ENCODE measurements at places on chromosomes 3 and 15. TPM values are rescaled to one million over a fixed set of nuclear protein-coding genes. Genes with fewer than 3 reads are reported as not detected.

The RAP2B gene
- total RNA-seq = 19.1 TPM

DNA sequence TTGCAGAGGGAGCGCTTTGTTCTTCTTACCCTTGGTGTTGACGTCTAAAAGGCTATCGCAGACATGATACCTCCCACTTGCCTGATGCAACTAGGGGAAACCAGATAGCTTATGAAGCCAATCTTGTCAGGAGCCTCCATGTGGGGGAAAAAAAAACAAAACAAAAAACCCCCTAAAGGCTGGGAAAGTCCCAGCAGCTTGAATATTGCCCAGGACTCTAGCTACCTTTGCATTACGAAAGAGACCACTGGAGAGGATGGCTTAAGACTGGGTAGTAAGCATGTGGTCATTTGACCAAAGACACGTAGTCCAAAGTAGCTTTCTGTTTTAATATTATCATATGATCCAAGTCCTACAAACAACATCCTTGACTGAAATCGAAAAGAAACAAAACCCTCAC is 120.7 kb upstream of the WNT5A start:
- no peak for DNase-seq
- H3K4me1 ChIP-seq = no peaks in the 10 kb centered on the region
- H3K27ac ChIP-seq = no peak overlapping the region
- no peak overlapping the region for H3K4me3 ChIP-seq
- no peaks in the 10 kb centered on the region for H3K27me3 ChIP-seq

GRCh38 chr3:177440456-177441104 is 243.3 kb upstream of the TBL1XR1 start:
- DNase-seq = no peak
- no peak overlapping the region for H3K27ac ChIP-seq
- no peaks in the 10 kb centered on the region for H3K27me3 ChIP-seq
- H3K4me3 ChIP-seq = no peak overlapping the region

- H3K4me3 ChIP-seq = no peak overlapping the region
- no peaks in the 10 kb centered on the region for H3K4me1 ChIP-seq
- no peak overlapping the region for H3K27ac ChIP-seq
- H3K36me3 ChIP-seq = no peaks in the 10 kb centered on the region
- H3K27me3 ChIP-seq = no peaks in the 10 kb centered on the region
- no peak for DNase-seq
These were observed 75.9 kb downstream of the BOC start for GRCh38 chr3:113287111-113287802.

- H3K27ac ChIP-seq = no peak overlapping the region
- H3K27me3 ChIP-seq = no peaks in the 10 kb centered on the region
- H3K36me3 ChIP-seq = no peaks in the 10 kb centered on the region
- H3K4me3 ChIP-seq = no peak overlapping the region
- no peak for DNase-seq
These were observed 62.3 kb upstream of the SNRPA1 start for GRCh38 chr15:101357333-101357732.

DNA sequence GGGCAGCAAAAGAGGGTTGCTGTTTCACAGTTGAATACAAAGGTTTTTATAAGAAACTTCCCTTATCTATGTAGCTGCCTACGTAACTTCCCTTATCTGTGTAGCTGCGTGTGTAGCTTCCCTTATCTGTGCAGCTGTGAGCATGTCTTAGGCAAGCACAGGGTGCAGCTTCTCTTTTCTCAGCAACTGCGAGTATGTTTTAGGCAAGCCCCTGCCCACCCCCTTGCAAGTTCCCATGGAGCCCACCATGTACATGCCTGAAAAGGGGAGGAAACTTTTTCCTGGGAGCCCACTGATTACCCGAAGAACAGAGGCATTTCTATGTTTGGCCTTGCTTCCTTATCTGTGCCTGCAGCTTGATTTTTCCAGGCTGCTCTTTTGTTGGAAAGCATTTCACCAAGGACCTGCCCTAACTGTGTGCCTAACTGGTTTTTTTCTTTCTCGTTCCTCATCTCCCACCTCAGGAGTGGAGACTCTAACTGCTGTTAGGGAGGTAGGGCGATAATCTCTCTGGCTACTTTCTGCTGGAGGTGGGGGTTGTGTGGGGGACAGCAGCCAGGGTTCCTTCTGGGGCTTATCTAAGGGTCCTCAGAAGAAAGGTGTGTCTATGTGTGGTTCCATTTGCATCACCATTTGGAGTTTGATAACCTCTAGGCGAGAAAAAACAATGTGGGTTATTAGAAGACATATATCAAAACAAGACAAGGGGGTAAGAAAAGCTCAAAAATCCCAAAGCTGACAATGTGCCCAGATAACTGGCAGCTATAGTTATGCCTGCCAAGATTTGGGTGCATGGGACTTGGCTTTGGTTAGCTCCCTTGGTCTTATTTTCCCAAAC is 26.0 kb downstream of the SORD start:
- H3K27me3 ChIP-seq = no peaks in the 10 kb centered on the region
- no peaks in the 10 kb centered on the region for H3K4me1 ChIP-seq
- peak overlapping the region; percentile 41 for H3K27ac ChIP-seq
- no peak overlapping the region for H3K4me3 ChIP-seq
- peak; percentile 59 for DNase-seq

- no peaks in the 10 kb centered on the region for H3K27me3 ChIP-seq
- no peaks in the 10 kb centered on the region for H3K36me3 ChIP-seq
- no peak for DNase-seq
These were observed 164.6 kb upstream of the BCL6 start for GRCh38 chr3:187909866-187910265.

DNA sequence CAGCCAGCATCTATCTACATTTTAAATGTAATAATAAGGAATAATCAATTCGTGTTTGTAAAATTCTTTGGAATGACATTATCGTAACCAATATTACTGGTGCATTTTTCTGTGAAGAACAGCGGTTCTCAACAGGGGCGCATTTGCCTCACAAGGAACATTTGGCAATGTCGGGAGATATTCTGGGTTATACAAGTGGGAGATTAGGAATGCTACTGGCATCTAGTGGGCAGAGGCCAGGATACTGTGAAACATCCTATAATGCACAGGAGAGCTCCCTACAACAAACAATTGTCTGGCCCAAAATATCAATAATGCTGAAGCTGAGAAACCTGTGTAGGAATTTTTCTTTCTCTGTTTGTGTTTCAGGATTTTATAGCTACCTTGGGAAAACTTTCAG is 25.0 kb downstream of the ACP3 start:
- no peaks in the 10 kb centered on the region for H3K36me3 ChIP-seq
- H3K4me3 ChIP-seq = no peak overlapping the region
- H3K27ac ChIP-seq = no peak overlapping the region
- no peaks in the 10 kb centered on the region for H3K27me3 ChIP-seq

DNA sequence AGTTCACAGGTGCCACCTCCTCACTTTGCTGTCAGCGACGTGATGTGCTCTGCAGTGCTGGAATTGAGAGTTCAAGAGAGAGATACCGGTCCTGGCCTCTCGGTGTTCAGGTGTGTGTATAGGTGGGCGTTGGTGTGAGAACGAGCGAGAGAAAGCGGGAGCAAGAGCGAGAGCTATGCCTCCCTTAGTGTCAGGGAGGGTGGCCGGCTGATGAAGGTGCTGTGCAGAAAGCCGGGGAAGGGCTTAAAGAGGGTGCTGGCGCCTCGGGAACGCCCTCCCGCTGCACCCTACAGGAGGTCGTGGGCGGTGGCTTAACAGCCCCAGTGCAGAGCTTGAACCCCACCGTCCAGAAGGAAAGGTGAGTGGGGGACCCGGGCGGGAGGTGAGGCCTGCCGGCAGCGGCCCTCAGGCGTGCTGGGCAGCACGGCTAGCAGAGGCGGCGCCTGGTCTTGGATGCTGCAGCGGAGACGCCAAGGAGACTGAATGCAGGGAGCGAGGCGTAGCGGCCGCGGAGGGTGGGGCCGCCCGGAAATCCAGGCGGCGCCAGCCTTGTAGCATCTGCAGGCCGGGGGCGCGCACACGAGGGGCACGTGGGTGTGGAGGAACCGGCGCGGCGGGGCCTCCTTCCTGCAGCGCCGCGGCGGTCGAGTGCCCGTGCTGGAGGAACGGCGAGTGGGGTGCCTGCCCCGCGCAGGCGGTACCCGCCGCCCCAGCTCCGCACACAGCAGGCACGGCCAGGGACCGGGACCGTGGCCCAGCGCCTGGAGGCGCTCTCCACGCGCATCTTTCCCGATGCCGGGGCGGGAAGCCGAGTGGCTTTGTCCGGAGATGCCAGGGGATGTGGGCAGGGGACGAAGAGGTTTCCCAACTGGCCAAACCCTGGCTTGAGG is 246.8 kb upstream of the TOPAZ1 start:
- H3K4me1 ChIP-seq = peaks cover 52% of the 10 kb centered on the region
- no peak overlapping the region for H3K27ac ChIP-seq
- H3K36me3 ChIP-seq = no peaks in the 10 kb centered on the region
- no peak for DNase-seq
- H3K27me3 ChIP-seq = peaks cover 97% of the 10 kb centered on the region

GRCh38 chr3:73324203-73325155 is 263.0 kb downstream of the EBLN2 start:
- no peak overlapping the region for H3K27ac ChIP-seq
- no peaks in the 10 kb centered on the region for H3K27me3 ChIP-seq
- no peaks in the 10 kb centered on the region for H3K4me1 ChIP-seq
- H3K36me3 ChIP-seq = no peaks in the 10 kb centered on the region
- no peak for DNase-seq
- H3K4me3 ChIP-seq = no peak overlapping the region
